ENCODE measurements at places on chromosomes 1 and 21.

DNA sequence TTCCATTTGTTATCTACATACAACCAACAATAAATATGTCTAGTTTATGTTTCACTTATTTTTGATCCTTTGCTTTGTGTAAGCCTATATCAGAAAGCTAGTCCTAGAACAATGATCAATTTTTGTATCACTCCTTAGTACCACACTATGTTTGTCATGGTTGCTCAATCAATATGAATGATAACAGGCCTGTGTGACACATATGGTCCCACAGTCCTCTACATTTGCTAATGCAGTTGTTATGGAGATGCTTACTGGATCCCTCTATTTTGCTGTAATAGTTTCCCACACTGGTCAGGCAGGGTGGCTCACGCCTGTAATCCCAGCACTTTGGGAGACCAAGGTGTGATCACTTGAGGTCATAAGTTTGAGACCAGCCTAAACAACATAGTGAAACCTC lies 59.1 kb downstream of the ERO1B start:
- no peak for DNase-seq

GRCh38 chr1:20440785-20441200 lies 45.2 kb downstream of the CAMK2N1 start:
- DNase-seq: peak; percentile 50

- DNase-seq: peak; percentile 88
These were observed 42.0 kb upstream of the COL6A2 start for GRCh38 chr21:46055863-46056281.

DNA sequence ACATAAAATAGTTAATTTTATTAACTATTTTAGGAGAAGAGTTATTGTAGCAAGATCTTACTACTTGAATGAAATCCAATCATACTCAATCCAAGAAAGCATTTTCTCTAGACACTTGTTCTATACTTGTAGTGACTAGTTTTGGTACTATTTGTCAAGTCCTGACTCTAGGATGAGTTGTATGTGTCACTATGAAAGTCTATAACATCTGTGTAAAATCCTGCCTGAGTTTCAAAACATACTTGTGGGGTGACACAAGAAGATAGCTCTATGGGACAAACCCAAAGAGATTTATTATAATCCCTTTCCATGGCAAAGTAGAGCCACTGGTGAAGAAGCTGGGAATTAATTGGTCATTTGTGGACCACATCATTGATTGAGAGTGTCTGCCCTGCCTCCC lies 1042.2 kb upstream of the ADGRL4 start:
- no peak for DNase-seq

- DNase-seq: no peak
These were observed 18.4 kb upstream of the RPL11 start for GRCh38 chr1:23673086-23673813.

GRCh38 chr1:26530895-26531598 lies 1.5 kb downstream of the RPS6KA1 start:
- no peak for DNase-seq

DNA sequence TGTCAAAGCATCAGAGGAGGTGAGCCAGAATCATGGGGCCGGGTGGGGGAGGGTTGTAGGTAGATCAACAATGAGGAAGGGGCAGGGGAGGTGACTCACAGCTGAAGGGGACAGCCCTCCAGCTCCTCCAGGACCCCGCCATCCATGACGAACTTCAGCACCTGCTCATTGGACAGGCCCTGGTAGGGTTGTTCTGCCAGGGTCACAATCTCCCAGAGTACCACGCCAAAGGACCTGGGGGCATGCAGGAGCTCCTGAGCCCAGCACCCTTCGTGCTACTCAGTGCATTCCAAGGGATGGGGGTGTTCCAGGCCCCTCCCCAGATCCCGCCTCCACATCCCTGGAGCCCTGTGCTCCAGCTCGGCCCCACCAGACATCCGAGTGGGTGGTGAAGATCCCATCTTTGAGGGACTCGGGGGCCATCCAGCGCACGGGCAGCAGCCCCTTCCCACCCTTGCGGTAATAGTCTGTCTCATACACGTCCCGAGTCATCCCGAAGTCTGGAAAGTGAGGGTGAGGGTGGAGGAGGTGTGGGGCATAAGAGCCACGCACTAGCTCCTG lies 17.5 kb downstream of the INSRR start:
- DNase-seq: peak; percentile 62

DNA sequence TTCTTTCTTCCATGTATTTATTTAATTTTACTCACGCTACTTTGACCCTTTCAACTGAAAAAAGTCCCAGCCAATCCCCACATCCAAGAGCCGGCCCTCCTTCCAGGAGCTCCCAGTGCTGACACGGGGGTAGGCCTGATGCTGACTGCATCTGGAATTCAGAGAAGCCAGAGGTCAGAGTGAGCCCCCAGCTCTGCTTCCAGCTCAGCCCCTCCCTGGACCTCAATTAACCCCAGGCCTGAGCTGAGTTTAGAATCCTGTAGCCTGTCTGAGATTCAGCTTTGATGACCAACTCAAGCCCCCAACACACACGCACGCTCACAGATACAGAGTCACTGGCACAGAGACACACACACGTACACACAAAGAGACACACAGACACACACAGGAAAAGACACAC lies 247.9 kb downstream of the NPHP4 start:
- peak; percentile 56 for DNase-seq

DNA sequence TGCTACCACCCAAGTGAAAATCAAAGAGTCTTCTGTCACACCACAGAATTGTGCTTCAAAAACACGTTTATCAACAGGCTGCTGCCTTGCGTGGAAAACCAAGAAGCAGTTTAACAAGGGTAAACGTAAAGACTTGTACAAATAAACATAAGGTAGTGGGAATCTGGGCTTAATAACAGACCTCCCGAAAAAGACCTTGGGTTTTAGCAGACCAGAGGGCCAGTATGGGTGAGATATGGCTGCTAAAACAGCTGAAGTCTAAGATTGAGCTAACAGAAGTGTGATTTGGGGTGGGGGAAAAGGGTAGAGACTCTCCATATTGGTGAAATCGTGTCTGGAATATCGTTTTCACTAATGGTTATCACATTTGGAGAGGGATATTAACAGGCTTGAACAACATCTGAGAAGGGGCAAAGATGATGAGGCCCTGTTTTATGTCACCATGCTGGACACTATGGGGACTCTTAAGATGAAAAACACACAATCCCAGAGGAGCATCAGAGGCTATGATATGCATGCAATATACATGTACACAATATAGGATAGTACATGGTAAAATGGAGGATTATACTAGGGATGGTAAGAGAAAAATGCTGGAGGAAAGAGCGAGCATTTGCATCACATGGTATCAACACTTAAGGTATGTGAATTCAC lies 1.4 kb downstream of the MOV10 start:
- DNase-seq: no peak

DNA sequence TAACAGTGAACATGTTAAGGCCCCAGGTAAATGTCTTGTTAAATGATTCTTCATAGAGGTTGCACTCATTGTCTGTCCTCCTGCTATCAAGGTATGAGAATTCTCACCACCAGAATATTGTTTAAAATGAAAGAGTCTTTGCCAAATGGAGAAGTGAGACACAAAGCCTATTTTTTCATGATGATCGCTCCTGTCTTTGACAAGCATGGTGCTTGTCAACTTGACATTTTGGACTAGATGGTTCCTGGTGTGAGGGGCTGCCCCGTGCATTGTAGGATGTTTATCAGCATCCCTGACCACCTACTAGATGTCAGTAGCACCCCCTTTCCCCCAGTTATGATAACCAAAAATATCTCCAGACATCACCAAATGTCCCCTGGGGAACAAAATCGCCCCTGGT lies 65.6 kb downstream of the MDM4 start:
- no peak for DNase-seq

- no peak for DNase-seq
These were observed 53.9 kb downstream of the DMRTB1 start for GRCh38 chr1:53512807-53513755.

DNA sequence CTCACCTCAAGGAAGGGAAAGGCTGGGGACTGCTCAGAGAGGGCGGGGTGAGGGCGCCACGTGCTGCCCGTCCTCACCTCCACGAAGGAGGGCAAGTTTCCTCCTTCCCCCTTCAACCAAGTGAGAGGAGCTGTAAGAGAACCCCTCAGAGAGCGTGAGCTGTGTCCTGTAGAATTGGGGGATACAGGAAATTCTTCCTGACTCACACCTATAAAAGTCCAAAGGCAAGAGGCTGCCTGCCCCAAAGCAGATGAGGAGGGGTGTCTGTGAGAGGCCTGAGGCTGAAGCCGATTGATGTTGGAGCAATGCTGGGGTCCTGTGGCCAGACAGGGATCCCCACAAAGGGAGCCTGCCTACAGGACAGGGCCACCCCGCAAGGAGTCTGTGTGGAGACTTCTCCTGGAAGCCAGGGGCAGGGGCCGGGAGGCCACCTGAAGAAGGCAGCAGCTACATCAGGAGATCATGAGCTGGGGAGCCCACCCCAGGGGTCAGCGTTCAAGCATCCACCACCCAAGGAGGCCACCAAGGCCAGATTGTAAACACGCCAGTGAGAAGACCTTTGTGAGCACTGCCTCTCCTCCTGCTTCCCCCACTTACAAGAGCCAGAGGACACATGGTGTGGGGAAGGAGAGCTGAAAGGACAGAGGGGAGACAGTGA lies 27.7 kb downstream of the S100A6 start:
- no peak for DNase-seq

DNA sequence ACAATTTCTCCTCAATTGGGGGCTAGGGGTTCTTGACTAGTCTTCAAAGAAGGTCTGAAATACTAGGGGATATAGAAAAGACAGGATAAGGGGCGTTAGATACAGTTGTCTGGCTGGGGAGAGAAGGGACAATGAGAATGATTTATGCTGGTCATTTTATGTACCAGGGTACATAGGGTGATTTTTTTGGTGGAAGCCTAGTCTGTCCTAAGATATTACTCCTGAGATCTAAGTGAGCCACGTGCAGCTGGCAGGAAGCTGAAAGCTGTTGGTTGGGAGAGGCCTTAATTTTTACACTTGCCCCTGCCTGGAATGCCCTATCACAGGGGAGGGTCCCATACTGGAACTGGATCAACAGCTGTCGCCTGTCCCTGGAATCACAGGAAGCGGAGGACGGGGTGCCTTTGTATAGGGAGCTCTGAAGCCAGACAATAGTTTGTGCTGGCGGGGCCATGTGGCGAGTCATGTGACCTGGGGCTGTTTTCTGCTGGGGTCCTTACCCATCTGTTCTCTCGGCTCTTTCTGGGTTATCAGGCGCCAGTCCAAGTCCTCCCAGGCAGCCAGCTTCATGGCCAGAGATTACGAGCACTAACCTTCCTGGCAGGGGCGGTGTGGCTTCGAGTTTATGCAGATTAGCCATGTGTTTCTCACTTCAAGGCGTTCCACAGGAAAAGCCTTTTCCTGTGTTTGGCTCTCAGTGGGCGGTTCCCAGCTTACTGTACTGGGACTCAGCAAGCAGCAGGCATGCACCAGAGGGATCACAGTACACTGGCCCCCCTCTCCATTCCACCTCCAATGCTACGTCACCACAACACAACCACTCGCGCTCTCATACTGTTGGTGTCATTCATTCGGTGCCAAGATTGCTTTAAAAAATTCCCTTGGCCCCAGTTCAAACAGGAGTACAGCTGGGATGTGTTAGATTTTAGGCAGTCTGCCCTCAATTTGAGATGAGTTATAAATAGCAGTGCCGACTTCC lies 27.5 kb downstream of the ARID1A start:
- peak; percentile 91 for DNase-seq

DNA sequence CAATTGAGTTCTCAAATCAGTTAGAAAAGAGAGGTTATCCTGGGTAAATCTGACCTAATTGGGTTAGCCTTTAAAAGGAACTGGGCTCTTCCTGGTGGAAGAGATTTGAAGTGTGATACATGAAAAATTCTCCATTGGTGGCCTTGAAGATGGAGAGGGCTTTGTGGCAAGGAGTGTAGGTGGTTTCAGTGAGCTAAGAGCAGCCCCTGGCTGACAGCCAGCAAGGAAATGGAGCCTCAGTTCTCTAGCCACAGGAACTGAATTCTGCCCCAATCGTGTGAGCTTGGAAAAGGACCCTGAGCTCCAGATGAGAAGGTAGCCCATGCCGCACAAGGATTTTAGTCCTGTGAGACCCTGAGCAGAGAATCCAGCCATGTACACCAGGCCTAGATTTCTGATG lies 12.7 kb upstream of the HYI start:
- no peak for DNase-seq

- no peak for DNase-seq
These were observed 3.9 kb downstream of the JAK1 start for GRCh38 chr1:64962441-64962840.

DNA sequence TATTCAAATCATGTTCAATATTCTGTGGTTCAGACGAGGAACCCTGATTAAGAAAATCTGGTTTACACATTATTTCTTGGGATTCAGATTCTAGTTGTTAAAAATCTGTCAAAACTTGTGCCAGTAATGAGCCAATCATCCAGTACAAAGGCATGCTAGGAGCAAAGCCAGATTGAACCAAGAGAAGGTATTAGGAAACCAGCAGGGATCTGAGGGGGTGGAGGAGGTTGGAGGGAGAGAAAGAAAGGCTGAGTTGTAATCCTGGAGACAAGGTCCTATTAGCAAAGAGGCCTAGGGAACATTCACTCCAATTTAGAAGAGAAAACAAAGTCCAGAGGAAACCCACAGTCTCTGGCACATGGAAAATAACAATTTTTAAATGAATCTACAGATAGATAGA lies 352.9 kb downstream of the LTN1 start:
- no peak for DNase-seq

DNA sequence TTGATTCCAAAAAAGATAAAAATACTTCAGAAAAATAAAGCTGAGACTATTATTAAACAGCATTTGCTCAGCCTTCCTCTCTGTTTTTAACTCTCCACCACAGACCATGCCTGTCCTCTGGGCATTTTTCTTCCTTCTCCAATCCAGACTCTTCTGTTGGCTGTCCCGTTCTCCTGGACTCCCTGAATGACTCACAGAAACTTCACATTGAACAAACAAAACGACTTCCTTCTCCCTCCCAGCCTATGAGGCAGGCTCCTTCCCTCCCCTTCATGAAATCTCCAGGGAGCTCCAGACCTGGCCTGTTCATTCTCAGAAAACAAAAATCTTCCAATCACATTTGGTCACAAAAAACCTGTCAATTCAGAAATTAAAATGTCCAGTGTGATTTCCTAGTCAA lies 421.3 kb downstream of the NPHP4 start:
- no peak for DNase-seq

DNA sequence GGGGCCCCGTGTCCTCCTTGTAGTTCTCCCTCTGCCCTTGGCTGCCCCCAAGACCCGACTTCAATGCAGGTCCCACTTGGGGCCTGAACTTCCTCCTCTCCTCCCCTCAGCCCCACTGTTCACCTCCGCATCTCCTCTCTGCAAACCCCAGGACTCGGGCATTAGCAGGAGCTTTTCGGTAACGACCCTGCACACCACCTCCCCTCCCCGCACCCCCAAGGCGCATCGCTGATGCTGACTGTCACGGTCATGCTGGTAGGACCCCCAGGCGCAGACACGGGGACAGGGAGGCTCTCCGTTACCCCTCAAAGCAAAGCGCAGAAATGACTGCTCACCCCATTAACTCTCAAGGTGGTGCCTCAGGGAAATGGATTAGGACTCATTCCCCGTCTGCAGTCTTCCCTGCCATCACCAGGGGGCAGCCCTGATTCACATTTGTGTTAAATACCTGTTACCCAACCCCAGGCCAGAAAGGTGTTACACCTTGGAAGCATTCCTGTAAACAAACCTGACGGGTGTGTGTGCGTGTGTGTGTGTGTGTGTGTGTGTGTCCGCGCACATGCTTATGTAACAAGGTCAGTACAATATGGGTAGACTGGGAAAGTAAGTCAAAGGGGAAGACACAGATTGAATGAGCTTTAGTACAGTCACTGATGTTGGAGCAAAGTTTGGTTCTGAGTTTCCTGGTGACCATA lies 6.4 kb upstream of the GUCA2B start:
- no peak for DNase-seq

- DNase-seq: no peak
These were observed 491.1 kb downstream of the PTBP2 start for GRCh38 chr1:97212671-97213070.

GRCh38 chr1:6612641-6613360 lies 730 bp upstream of the PHF13 start:
- DNase-seq: peak; percentile 85

Measured in posterior vena cava (tissue), 2 donors.